T-helper 9 cell (primary cell): ENCODE measurements at places on chromosomes 3 and 15.

GRCh38 chr3:124671106-124671505 lies 59.1 kb upstream of the UMPS start:
- DNase-seq: no peak

DNA sequence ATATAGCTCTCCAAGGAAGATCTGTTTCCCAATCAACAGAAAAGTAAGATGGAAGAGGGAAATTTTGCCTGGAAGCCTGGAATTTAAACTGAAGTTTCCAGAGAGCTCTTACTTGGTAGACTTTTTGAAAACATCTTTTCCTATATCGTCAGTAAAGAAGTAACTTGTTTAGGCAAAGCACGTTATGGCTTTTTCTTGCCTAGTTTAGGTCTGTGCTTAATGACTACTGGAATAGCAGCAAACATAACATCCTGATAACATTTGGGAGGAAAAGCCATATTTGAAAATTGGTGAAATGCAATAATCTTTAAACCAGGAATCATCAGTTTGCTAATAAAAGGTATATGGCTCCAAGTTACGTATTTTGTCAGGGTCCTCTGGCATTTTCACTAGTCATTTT lies 160.4 kb upstream of the CGNL1 start:
- no peak for DNase-seq

- DNase-seq: no peak
Observed at GRCh38 chr3:39221141-39221530, 28.7 kb upstream of the XIRP1 start.

DNA sequence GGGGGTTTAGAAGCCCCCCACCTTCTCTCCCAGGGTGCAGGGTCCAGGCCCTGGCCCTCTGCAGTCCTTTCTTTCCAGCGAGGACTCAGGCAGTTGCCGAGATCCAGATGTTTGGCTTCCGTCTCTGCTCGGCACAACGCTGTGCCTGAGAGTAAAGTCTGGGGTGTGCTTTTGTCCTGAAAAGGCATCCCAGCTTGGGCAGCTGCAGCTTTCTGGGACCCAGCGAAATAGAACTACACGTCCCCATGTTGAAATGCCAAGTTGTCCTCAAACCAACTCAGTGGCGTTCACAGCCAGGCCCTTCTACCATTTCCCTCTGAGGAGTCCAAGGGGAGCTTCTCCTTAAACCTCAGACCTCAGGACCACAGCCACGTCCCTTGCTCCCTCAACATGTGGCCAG lies 23.1 kb downstream of the FGD5 start:
- DNase-seq: no peak

GRCh38 chr15:89170364-89170763 lies 51.0 kb downstream of the RLBP1 start:
- DNase-seq: no peak

DNA sequence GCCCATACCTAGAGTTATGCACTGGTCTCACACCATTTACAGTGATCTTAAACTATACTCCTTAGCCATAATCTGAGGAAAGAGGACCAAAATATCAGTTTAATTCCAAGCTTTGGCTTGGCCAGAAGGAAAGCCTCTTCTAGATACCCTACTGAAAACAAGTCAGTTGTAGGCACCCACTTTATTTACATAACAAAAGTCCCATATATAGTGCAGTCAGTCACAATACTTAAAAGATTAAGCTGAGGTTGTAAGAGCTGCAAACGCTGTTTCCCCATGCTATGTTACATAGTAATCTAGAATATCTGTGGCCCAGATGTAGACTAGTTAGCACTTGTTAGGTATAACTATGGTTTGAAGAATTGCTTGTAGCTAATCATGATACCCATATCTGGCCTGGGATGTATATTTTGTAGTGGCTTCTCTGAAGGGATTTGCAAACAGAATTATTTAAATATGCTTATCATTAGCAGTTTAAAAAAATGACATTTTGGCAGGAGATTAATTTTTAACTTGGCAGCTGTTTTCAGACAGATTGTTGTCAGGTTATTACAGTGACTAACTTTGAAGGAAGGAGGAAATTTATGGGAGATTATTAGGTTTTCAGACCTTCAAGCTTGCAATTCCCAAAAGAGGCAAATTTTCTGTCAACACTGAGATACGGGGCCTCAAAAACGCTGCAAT lies 160.4 kb upstream of the SLC2A2 start:
- DNase-seq: no peak
